ENCODE measurements at places on chromosomes 7 and 10.

DNA sequence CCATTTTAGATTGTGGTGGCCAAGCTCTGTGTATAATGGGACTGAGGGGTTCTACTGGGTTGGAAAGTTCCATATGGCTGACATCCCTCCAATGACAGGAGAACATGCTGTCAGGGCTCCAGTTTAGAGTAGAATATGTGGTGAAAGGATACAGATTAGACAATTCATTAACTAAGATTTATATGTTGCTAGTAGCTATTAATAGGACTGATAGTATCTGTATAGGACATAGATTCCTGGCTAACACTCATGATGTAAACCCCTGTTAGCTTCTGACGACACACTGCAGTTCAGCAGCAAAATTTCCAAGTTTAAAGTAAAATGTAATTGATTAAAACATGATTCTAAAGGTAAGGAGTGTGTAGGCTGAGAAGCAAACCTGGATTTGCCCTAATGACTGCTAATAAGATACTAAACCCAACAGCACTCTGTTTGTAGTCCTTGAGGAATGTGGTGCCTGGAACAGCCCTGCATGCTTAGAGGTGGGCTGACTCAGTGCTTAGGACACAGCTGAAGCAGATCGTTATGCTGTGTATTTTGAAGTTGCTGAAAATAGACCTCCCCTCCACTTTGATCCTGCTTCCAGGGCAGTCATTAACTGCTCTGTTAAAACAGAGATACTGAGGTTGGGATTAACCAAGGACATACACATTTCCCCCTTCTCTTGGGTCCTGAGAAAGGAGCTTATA, 1129.6 kb downstream of the SORCS3 start:
- no peak for DNase-seq

DNA sequence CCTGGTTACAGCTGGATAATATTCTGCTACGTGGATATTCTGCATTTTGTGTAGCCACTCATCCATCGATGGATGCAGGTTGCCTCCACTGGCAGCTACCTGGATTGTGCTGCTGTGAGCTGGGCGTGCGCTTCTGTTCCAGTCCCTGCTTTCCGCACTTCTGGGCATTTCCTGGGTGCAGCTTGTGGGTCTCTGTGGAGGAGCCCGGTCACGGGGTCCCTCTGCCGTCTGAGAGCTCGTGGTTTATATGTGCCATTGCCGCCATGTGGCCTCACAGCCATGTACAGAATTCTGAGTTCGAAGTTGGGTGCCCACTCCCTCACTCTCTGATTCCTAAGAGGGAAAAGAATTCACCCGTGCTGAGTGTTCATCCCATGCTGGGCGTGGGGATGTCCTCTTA, 38.3 kb downstream of the JAKMIP3 start:
- no peak for DNase-seq

GRCh38 chr10:22372298-22372697, 27.0 kb downstream of the SPAG6 start:
- DNase-seq, result no peak

GRCh38 chr7:120180221-120180620, 92.8 kb upstream of the KCND2 start:
- DNase-seq, result no peak

- no peak for DNase-seq
Measured at GRCh38 chr10:63574011-63574410, 52.8 kb downstream of the REEP3 start.

DNA sequence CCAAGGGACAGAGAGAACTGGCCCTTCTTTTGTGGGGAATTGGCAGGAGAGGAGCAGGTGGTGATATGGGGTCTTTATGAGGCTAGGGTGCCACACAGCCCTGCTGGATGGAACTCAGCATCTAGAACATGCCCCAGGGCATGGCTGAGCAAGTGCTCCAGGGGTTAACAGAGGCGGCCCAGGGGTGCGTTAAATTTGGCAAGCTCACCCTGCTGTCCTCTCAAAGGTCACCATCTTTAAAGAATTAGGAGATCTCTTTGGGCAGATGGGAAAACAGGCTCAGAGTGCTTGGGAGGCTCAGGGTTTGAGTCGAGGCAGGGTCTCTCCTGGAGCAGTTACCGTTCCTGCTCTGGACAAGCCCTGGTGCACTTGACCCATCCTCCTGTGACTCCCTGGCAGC, 21.4 kb upstream of the UNC5B start:
- no peak for DNase-seq

DNA sequence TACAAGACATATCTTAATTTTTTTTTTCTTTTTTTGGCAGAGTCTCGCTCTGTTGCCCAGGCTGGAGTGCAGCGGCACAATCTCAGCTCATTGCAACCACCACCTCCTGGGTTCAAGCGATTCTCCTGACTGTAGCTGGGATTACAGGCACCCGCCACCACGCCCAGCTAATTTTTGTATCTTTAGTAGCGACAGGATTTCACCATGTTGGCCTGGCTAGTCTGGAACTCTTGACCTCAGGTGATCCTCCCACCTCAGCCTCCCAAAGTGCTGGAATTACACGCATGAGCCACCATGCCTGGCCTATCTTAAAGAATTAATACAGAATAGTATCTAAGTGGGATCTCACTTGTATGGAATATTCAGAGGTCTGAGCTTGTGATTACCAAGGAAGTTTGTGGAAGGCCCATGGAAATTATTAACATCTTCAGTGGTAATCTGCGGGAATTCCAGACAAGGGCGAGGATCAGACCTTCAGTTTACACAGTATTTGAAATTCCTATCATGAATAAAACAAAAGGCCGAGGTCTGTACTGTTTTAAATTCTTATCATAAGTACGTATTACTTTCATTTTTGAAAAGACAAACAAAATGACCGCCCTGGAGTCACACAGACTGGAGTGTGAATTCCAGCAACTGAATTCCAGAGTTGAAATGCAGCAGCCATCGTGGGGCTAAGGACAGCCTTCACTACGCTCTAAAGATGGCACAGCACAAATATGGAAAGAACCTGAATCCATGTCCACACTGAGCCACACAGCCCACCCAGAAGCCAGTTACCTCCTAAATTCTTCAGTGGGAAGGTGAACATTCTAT, 16.7 kb downstream of the GPRIN2 start:
- DNase-seq, result no peak

DNA sequence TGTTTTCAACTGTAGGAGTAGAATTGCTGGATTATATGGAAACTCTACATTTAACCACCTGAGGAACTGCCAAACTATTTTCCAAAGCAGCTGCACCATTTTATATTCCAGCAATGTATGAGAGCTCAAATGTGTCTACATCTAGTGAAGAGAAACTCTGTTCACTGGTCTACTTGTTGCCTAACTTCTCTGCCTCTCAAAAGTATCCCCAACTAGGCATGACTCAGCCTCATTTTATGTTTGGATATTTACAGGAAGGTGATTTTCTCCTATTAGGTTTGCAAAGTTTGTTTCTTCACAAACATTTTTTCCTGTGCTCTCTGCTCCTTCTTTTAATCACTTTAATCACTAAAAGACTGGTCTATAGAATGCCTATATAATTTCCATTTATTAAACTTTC, 37.1 kb upstream of the SRI start:
- no peak for DNase-seq

- no peak for DNase-seq
Measured at GRCh38 chr7:133070562-133070961, 11.3 kb downstream of the CHCHD3 start.

DNA sequence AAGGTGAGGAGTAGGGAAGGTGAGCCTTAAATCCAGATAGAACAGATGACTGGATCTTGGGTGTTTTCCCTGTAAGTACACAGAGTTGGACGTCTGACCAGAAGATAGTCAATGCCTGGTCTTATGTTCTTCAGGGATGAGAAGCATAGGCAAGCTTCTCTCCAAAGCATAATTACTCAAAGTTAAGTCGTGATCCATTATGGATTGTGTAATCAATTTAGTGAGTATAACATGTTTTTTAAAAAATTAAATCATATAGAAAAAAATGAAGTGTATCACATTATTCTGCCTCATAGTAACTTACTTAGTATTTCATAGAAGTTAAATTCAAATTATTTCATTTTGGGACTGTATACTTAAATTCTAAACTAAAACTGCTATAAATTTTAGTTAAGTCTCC, 39.7 kb downstream of the KDM7A start:
- no peak for DNase-seq

GRCh38 chr10:127968027-127968441, 61.1 kb downstream of the PTPRE start:
- DNase-seq, result no peak

GRCh38 chr7:81669476-81670105, 100.3 kb downstream of the HGF start:
- no peak for DNase-seq

- DNase-seq, result no peak
Measured at GRCh38 chr7:157016352-157017041, 6.0 kb upstream of the MNX1 start.

GRCh38 chr7:66088861-66089838, 13.5 kb downstream of the ASL start:
- no peak for DNase-seq

GRCh38 chr7:51797371-51797770, 480.8 kb upstream of the COBL start:
- no peak for DNase-seq

DNA sequence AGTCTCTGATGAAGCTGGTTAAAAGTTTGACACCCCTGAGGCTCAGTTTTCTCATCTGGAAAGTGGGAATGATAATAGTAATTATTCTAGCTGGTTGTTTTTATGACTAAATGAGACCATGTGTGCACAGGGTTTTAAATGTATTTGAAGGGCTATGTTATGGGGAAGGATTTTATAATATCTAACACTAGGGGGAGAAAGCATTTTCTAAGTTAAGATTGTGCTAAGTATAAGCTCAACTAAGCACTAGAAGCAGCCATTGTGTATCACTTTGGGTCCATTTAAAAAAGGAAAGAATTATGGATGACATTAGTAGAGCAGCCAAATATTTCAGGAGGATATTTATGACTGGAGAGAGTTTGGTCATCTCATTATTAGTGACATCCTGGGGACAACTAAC, 49.5 kb upstream of the CREB5 start:
- DNase-seq, result no peak

DNA sequence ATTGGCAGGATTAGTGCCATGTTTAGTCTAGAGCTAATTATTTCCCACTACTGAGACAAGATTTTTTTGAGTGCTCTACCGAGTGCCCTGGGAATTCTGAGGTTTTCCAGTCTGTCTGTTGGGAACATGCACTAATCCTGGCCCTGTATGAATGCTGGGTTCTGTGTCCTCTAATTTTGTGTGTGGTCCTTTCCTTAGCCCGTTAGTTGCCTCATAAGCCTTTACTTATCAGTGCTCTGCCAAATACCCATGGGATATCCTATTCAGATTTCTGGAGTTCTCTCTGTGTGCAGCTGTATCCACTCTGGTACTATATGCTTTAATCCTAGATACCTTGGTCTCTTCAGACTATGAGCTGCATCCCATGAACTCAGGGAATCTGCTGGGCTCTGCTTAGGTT, 13.1 kb downstream of the CSGALNACT2 start:
- no peak for DNase-seq

GRCh38 chr10:121709675-121710073, 111.4 kb upstream of the FGFR2 start:
- no peak for DNase-seq

GRCh38 chr10:120583424-120584108, 126.5 kb downstream of the PLPP4 start:
- no peak for DNase-seq

DNA sequence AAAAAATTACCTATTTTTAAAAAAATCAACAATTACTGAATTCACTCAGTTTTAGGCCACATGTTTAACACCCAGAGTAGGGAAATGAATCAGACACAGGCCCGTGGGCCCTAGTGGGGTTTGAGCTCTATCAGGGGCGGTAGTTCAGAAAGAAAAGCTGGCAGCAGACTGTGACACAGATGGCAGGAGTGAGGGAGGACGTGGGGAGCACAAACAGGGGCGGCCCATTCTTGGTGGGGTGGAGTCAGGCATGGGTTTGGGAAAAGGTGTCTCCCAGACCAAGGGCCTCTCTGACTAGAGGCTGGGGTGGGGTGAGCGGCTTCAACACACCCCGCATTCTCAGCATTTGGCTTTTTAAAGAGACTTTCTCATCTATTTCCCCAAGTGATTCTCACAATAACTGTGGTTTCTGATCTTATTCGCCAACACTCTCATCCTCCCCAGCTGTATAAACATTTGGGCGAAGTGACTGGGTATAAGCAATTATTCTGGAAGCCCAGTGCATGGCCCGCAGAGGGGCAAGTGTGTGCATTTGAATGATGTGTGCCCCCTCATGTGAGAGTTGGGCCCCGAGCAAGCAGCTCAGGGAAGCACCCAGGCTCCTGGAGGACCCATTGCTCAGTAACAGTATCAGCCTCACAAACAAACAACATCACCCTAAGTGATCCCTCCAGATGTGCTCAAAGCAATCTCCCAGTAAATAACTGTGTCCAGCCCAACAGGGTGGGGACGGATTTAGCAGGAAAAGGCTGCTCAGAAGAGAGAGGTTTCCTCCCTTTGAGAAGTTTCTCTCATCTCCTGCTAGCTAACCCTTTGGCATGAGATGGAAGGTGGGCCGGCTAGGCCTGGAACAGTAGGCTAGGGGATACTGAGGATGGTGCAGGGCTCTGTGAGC, 437.6 kb upstream of the ZMIZ1 start:
- DNase-seq, result no peak

DNA sequence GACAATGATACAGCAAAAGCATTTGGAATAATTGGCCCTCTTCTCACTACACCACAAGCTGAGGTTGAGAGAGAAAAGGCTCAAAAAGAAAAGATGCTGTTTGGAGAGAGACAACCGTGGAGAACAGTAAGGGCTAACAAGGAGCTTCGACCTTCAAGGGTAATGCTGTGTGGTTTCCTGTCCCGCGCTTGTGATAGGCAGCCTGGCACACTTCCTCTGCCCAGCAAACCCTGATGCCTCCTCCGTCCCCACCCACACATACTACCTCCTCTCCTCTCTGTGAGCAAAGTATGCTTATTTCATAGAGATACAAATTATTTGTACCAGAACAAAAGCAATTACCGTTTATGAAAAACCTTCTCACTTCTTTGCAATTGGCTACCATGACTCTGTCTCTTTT, 755.4 kb downstream of the KCNMA1 start:
- peak; percentile 4 for DNase-seq

DNA sequence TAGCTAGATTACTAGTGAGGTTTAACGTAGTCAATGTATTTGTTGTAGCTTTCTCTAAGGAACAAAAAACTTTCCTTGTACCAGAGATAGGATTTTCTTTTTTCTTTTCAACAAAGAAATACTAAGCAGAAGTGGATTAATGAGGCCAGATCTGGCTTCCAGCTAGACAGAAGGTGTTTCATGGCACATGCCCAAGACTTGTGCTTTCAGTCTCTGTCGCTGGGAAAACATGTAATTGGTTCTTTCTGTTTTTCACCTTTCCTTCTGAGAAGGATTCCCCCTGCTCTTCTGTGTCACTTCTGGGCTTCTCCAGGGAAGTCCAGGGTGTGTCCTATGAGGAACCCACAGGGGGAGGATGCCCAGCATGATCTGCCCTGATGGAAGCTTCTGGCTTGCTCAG, 492.2 kb downstream of the CCSER2 start:
- no peak for DNase-seq

GRCh38 chr7:11716185-11716584, 115.8 kb downstream of the THSD7A start:
- DNase-seq, result no peak

GRCh38 chr7:106057962-106058927, 53.9 kb downstream of the SYPL1 start:
- DNase-seq, result no peak
